ENCODE measurements at places on chromosomes 7 and 10.

DNA sequence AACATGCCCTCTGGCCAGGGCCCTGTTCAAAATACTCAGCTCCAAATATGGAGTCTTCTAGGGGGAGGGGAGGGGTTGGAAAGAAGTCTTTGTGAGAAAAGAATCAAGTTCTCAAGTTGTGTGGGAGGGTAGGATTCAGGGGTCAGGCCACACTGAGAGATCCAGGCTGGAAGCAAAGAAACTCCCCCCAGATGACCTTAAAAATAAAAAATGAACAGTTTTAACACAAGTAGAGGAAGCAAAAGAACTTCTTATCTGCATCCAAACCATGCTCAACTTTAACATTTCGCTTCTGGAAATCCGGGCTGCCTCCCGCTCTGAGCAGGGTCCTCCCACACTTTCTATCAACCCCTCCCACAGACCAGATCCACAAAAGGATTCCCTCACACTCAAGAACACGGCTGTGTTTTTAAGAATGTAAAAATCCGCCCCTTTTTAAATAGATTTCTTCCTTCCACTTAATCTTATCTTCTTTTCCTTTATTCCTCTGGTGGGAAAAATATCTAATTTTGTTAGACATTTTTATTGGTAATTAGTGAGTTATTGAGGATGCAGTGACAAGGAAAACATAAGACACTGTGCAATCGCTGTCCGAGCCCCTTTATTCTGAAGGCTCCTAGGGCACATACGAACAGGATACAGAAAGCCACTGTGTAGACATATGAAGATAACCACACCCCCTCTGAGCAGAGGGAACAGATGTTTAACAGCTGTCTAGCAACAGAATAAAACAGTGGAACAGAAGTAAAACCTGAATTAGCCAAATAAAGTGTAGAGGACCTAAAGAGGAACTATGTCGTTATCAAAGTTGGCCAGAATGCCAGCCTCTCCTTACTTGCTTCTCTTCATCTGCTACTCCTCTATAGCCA is 43.8 kb downstream of the CYTH3 start:
- peak; percentile 20 for DNase-seq

DNA sequence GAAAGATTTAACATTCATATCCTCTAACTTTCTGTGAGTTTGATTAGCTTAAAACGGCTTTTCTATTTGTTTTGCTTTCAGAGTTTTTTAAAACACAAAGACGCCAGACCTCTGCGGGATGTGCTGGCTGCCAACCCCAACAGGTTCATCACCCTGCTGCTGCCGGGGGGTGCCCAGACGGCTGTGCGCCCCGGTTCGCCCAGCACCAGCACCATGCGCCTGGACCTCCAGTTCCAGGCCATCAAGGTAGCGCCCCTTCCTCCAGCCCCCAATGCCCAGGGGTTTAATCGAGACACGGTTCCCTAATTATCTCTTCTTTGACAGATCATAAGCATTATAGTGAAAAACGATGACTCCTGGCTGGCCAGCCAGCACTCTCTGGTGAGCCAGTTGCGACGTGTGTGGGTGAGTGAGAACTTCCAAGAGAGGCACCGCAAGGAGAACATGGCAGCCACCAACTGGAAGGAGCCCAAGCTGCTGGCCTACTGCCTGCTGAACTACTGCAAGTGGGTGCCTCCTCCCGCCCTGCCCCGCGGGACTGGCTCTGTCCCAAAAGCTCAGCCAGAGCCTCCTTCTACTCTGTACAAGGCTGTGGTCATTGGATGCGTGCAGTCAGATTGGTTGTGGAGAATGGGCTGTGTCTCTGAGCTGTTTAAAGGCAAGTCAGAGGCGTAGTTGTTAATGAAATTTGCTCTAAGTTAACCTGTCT is 71.2 kb downstream of the TRRAP start:
- no peak for DNase-seq

- no peak for DNase-seq
Measured at GRCh38 chr10:123458933-123459332, 207.2 kb upstream of the GPR26 start.

- DNase-seq = no peak
Measured at GRCh38 chr7:50699143-50699542, 83.6 kb downstream of the GRB10 start.

- DNase-seq = no peak
Measured at GRCh38 chr7:29565982-29566746, 2.5 kb downstream of the PRR15 start.

GRCh38 chr10:32891261-32891660 is 66.8 kb downstream of the ITGB1 start:
- DNase-seq = no peak

DNA sequence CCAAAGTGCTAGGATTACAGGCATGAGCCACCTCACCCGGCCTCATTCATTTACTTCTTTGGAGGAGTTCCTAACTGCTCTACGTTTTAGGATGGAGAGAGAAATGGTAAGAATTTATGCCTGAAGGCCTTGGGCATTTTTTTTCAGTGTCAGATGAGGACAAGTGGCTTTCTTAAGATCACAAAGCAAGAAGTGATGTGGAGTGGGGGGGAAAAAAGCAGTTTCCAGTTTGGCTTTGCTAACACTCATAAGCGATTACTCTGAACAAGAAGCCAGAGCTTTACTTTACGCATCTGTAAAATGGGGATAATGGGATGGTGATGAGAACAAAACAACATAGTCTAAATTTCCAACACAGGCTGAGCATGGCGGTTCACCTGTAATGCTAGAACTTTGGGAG is 2.6 kb upstream of the PPIA start:
- no peak for DNase-seq

GRCh38 chr7:51274001-51274400 is 42.6 kb downstream of the COBL start:
- DNase-seq = no peak

GRCh38 chr7:50197549-50197948 is 104.5 kb upstream of the ZPBP start:
- DNase-seq = no peak

- DNase-seq = peak; percentile 22
Measured at GRCh38 chr7:92698237-92698841, 108.1 kb upstream of the FAM133B start.

All from DMS 273 treated with DMSO at 0.1 percent for 48 hours (cell line).